ENCODE measurements at places on chromosomes 4 and X.

GRCh38 chrX:13452283-13452682 lies 117.1 kb upstream of the EGFL6 start:
- no peak for DNase-seq

GRCh38 chr4:123399627-123400358 lies 3.2 kb downstream of the SPRY1 start:
- no peak for DNase-seq

GRCh38 chr4:184292877-184293276 lies 75.2 kb upstream of the ENPP6 start:
- no peak for DNase-seq

DNA sequence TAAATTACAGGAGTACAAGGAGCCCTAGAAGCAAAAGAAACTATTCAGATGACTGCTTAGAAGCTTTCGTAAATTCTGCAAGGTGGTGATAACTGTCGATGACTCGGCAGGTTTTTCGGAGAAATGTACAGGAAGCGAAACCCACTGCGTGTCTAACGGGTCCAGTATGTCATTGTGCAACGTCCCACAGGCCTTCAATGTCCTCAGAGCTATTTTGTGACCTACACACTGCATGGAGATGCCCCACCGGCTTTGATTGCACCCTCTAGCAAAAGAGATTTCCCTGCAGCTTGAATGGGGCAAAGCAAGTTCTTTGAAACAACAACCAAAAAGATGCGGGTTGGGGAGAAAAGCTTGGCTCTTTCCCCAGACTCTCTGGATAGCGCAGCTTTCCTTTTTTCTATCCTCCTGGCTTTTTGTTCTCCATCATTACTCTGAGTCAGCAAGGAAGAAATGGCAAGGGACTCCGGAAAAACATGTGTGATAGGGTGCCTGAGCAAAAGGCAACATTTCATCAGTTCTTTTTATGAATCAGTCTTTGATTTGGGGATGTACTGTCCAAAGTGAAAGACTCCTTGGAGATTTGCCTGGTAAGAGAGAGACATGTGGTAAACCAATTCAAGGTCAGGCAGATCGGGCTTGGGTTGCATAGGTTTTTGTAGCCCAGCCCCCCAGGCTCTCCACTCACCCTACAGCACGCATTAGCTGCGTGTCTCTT lies 112.0 kb upstream of the TBL1X start:
- DNase-seq = no peak

- no peak for DNase-seq
Measured at GRCh38 chrX:15206306-15206705, 63.6 kb downstream of the ASB9 start.

- DNase-seq = no peak
Measured at GRCh38 chrX:51874123-51874522, 19.3 kb upstream of the MAGED1 start.

GRCh38 chr4:107751670-107752069 lies 31.6 kb upstream of the PAPSS1 start:
- DNase-seq = no peak

GRCh38 chrX:100687128-100687527 lies 43.1 kb downstream of the SRPX2 start:
- no peak for DNase-seq

- no peak for DNase-seq
Measured at GRCh38 chr4:135120195-135120594, 918.6 kb upstream of the PABPC4L start.

DNA sequence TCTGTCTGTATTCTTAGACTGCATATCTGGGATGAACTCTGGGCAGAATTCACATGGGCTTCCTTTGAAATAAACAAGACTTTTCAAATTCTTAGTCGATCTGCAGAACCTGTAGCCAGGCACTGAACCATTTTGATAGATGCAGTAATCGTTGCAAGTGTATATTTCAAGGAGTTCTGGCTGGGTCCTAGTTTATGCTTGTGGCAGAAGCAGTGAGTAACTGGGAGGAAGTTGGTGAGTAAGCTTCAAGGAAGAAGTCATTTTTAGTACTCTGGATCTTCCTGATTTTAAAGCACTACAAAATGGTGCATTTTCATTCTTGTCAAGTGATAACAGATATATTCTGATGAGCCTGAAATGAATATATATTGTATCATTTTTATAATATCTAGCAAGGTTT lies 9.5 kb downstream of the HPRT1 start:
- DNase-seq = no peak

DNA sequence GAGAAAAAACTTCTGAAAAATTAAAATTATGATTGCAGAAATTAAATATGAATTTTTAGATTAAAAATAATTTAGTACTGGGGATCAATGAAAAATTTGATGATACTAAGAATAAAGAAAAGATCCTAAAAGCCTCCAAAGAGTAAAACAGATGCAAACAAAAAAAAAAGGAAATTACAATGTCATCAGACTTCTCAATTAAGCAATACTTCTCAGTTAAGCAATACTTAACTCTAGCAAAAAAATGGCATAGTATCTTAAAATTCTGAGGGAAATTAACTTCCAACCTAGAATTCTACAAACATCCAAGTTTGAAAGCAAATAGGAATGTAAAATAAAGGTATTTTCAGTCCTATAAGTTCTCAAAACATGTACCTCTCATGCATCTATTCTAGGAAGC lies 141.2 kb upstream of the INTU start:
- DNase-seq = no peak

DNA sequence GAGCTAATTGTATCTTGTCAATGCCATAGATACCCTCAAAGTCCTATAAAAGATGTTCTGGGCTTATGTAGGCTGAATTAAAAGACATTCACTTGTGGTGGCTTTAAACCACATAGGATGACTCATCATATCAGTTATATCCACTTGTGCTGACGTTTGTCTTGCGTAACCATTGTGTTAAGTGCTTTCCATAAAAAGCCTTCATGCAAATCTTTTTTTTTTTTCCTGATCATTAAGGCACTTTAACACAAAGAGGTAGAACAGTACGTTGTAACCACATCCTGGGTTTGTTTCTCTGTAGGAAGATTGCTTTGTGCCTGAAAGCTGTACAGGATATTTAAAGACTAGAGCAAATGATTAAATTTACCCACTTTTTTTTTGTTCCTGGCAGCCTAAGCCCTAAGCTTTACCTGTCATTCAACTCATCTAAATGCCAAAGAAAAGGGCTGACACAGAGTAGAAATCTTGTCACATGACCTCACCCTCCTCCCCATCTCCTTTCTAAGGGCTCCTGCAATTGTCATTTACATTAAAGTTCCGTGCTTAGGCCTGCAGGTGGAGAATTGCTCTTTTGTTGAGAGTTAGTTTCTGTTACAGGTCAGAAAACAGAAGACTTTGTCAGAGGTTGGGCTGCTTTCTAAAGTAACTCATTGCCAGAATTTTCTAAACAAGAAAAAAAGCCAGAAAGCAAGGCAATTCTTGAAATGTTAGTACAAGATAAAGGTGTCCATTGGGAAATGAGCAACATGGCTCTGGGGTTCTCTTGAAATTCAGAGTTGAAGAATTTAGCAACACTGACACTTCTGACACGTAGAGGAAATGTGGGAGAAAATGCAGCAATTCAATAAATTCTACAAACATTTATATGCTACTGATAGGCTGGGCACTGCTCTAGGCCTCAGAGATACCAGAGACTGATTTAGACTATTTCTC lies 555.6 kb downstream of the PPARGC1A start:
- DNase-seq = peak; percentile 5

GRCh38 chrX:17017134-17017533 lies 70.7 kb downstream of the REPS2 start:
- DNase-seq = no peak

DNA sequence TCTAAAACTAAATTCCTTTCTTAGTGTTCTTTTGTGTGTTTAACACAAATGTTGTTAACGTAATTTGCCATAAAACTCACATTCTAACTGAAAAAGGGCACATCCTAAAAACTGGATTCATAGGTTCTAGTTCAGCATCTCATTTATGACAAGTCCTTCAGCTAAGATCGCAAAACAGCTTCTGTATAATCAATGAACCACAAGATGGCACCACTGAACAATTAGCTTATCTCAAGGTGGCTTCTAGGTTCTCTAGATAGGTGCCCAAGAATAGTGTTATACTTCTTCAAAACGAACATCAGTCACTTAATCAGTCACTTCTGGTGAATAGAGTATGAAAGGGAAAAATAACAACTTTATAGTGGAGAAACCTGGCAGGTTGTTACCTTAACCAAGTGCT lies 54.3 kb downstream of the NRK start:
- no peak for DNase-seq

GRCh38 chrX:12901486-12901885 lies 4.9 kb upstream of the TLR8 start:
- no peak for DNase-seq

DNA sequence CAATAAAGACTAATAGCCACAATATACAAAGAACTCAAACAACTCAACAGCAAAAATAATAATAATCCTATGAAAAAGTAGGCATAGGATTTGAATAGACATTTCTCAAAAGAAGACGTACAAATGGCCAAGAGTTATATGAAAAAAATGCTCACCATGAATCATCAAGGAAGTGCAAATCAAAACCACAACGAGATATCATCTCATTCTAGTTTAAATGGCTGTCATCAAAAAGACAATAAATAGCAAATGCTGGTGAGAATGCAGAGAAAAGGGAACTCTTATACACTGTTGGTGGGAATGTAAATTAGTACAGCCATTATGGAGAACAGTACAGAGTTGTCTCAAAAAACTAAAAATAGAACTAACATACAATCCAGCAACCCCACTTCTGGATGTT lies 18.8 kb downstream of the TLR6 start:
- no peak for DNase-seq

DNA sequence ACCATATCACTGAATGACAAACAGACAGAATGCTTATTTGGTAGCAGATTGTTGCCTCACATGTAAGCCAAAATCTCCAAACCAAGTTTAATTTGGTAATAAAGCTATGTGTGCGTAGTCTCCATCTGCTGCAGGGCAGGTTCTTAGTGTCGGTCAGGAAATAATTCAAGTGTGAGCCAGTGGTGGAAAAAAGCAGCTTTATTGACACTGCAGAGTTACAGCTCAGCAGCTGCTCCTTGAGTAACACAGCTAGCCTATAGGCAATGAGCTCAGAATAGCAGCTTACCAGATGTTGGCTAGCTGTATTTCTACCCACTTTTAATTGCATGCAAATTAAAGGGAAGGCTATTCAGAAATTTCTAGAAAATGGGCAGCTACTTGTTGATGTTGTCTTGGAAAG lies 757.8 kb upstream of the HS3ST1 start:
- no peak for DNase-seq

Measured in BJ (cell line).